ENCODE measurements at places on chromosomes 4 and X.

- DNase-seq: no peak
Observed at GRCh38 chrX:252957-253291, 28.3 kb upstream of the PLCXD1 start.

- peak; percentile 28 for DNase-seq
Observed at GRCh38 chrX:69238887-69239231, 73.6 kb upstream of the PJA1 start.

- DNase-seq: peak; percentile 57
Observed at GRCh38 chrX:107674480-107675364, 46.4 kb downstream of the PRPS1 start.

DNA sequence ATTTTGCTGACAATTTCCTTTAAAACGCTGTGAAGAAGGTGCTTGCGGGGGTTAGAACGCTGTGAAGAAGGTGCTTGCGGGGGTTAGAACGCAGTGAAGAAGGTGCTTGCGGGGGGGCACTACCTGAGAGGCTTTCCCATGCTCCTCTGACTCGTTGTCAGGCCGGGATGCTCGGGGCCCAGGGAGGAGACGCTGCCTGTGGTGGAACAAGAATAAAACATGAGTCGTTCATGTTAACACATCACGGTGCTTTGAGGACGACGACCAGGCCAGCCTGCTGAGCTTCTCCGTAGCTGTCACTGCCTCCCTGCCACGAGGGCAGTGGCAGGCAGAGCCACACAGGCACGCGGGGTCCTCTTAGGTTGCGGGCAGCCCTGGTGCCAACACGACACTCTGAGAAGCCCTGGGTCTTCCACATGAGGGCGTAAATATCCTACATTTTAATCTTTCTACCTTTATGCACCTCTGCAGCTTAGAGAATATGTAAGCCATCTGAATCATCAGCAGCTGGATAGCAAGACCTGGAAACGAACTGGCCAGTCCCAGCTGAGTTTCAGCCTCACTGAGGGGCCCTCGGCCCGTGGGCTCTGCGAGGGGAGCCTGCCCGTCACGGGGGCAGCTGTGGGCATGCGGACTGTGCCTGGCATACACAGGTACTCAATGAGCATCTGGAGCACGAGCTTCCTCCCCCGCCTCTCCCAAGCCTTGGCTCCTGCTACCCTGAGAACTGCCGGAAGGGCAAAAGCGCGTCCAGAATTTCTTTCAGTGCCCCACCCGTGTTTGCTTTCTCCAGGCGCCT is 47.0 kb downstream of the FGFRL1 start:
- no peak for DNase-seq

DNA sequence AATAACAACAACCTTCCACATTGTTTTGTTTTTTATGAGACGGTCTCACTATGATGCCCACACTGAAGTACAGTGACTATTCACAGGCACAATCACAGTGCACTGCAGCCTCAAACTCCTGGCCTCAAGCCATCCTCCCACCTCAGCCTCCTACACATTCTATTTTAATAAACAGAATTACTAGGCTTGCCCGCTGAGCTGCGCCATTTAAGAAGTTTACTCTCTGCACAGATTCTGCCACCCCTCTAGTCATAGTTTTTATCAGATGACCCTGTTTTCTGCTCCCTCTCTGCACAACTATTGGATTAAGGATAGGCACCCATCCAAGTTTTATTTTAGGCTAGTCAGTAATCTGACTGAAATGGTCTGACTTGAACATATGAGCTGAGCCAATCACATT is 11.3 kb upstream of the COX18 start:
- no peak for DNase-seq

DNA sequence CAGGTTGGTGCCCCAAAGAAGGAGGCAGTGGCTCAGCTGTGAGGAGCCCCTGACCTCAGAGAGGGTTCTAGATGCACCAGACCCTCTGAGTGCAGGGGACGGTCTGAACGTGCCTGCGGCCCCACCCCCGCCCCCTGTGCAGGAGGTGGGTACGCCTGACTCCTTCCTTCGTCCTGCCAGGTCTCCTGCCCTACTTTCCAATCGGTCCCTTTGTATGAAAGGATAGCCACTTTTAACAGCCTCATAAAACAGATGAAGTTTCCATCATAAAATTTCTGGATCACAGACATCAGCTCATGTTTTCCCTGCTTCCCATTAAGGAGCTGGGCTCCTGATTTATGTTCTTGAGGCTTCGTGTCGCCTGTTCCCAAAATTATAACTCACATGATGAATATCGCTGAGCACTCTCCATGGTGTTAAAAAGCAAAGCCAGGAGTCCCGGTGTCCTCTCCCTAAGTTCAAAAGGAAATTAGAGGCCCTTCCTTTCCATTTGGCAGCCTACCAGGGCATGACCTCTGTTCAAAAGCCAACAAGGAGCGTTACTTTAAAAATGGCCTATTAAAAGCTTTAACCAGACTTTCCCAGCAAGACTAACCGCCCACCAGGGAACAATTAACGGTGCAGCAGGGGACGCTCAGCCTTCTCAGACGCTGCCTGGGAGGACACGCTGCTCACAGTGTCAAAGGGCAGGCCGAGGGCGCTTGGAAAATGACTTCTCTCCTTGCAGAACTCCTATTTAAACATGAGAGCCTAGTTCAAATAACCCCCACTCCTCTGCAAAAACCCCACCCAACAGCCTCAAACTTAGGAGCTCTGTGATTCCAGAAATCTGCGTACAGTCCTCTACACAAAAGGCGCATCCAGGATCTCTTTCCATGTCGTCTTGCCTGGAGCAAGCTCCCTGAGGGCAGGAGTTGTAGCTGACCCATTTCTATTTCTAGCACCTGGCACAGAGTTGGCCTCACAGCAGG is 181.9 kb downstream of the AFAP1 start:
- no peak for DNase-seq

DNA sequence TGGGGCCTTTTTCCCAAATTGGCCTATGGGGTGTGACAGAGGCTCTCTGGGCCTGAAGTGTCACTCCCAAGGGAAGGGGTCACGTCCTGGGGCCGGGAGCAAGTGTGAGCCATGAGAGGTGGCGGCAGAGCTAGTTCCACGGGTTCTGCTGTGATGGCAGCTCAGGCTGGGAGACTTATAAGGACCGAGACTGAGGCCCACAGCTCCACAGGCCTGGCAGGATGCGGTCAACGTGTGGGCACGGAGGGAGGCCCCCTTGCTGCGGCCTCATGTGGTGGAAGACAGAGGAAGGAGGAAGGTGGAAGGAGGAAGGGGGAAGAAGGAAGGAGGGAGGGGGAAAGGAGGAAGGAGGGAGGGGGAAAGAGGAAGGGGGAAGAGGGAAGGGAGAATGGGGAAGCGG is 7.2 kb upstream of the CPLX1 start:
- DNase-seq: no peak

- no peak for DNase-seq
Observed at GRCh38 chr4:141417387-141417786, 196.7 kb downstream of the ZNF330 start.
